Inflammatory macrophage (primary cell): ENCODE measurements at places on chromosomes 2 and 18.

- no peak for DNase-seq
Observed at GRCh38 chr2:21804151-21804550, 680.4 kb downstream of the TDRD15 start.

GRCh38 chr2:104871649-104871971, 17.7 kb downstream of the POU3F3 start:
- DNase-seq: no peak

DNA sequence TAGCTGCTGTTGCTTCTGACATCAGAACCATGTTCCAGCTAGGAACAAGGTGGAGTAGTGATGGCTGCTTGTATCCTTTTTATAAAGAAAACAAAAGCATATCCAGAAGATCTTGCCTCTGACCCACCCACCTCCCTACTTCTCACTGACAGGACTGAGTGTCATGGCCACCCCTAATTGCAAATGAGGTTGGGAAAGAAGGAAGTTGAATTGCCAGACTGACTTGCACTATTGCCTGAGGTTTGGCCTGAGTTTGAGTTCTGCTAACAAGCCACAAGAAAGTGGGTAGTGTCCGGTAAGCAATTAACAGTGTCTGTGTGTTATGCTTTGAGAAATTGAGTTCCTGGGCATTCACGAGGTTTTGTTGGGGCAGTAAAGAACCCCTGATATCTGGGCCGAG, 22.8 kb downstream of the SGPP2 start:
- peak; percentile 73 for DNase-seq

GRCh38 chr2:38149531-38149930, 73.6 kb upstream of the CYP1B1 start:
- peak; percentile 42 for DNase-seq

- no peak for DNase-seq
Observed at GRCh38 chr2:30625701-30626100, 178.7 kb downstream of the LCLAT1 start.

DNA sequence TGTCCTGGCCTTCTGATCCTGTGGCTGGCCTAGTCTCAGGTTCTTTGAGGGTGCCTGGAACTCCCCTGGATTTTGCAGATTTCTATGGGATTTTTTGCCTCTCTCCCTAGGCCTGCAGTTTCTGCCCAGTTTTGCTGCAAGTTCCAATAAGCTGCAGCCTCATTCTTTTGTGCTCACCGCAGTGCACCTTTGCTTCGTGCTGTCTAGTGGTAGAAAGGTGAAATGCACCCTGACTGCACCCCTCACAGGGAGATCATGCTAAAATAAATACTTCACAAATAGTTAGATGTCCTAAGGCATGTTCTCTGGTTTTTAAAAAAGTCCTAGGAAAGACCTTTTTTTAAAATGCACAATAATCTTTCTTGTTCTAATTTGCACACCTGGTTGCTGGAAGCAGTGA, 72.5 kb downstream of the GNAL start:
- no peak for DNase-seq

DNA sequence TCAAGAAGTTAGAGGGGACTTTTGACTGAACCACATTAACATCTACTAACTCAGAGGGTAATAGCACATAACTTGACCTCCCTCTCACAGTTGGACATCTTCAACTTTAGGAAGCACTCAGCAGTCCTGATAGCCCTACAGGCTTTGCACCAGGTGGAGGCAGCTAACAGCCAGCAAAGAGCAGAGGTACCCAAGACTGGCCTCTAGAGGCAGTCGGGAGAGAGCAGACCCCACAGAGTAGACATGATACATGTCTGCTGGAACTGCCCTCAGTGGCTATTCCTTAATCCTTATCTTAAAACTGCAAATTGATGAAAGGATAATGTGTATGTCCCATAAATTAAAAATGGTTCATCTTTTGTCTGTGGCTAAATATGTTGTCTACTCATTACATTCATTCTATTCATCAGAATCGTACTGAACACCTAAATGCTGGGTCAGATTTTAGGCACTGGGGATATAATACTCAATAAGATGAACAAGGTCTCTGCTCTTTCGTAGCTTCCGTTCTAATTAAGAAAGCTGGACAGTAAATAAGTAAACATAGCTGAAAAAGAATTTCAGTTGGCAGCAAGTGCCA, 49.8 kb downstream of the CAB39 start:
- no peak for DNase-seq

DNA sequence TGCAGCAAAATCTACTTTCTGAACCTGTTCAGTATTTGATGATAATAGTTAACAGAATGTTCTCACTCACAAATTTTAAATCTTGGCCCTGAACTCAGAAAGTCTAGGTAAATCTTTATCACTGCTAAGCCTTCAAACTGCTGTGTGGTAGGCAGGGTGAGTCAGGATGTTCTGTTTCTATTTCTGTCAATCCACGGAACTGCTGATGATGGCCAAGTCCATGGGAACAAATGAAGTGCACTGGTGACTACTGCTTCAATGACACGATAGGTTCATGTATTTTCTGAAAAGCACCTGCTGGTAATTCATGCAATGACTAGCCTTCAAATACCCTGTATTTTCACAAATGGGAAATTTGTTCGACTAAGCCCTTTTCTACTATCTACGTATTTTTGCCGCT, 14.2 kb downstream of the NIFK start:
- no peak for DNase-seq

DNA sequence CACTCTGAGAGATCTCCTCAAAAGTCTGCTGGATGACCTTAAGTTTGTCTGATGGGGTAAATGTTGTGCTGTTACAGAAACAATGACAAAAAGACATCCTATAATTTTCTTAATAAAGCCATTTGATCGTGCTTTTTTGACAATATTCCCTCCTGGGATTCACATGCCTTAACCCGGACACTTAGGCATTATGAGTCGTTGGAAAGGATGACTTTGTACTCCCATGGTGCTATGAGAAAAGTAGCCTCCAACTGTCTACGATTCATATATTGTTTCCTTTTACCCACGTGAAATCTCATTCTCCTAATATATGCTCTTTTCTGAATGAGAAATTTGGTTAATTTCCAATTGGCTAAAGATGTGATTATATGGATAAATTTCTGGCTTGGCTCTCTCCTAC, 6.1 kb upstream of the MPP4 start:
- DNase-seq: no peak

GRCh38 chr2:44930274-44931197, 11.0 kb upstream of the SIX3 start:
- DNase-seq: no peak
